ENCODE measurements at places on chromosomes 1 and 21.

GRCh38 chr1:30750731-30751291, 6.8 kb downstream of the LAPTM5 start:
- DNase-seq = no peak

DNA sequence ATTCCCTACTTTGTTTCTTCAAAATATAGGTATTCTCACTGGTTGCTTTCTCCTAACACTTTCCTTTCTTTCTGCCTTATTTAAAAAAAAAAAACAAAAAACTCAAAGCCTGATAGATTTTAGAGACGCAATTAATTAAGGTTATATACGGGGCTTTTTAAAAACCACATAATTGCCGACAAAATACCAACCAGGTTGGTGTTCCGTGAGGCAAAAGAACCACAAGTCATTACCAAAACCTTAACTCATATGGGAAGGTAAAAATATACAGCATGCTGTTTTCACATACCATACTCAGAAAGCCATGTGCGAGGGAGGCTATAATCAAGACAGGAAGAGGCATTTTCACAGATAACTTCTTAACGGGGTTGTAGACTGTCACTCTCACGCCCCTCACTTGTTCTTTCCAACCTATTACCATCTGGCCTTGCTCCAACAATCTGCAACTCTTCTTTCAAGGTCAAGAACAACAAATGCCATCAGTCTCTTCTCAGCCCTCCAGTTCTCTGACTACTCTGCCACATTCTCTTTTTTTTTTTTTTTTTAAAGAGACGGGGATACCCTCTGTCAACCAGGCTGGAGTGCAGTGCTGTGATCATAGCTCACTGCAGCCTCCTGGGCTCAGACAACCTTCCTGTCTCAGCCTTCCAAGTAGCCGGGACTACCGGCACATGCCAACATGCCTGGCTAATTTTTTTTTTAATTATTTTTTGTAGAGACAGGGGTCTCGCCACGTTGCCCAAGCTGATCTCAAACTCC, 102.6 kb downstream of the APP start:
- no peak for DNase-seq

DNA sequence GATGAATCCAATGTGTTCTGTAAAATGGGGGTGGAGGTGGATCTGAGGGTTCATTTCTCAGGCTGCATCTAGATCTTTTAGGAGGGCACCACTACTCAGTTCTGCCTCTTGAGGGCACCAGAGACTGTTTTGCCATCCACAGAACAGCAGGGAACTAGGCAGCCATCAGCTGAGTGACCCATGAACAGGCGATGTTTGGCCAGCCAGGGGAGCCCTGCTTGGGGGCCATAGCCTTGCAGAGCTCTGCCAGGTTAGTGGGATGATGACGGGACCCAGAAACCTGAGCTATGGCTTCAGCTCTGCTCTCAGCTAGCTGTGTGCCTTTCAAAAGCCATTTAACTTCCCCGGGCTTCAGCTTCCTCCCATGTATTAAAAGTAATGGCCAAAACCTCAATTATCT, 13.4 kb upstream of the NOS1AP start:
- no peak for DNase-seq

- no peak for DNase-seq
Observed at GRCh38 chr1:84103197-84103992, 40.7 kb upstream of the PRKACB start.

DNA sequence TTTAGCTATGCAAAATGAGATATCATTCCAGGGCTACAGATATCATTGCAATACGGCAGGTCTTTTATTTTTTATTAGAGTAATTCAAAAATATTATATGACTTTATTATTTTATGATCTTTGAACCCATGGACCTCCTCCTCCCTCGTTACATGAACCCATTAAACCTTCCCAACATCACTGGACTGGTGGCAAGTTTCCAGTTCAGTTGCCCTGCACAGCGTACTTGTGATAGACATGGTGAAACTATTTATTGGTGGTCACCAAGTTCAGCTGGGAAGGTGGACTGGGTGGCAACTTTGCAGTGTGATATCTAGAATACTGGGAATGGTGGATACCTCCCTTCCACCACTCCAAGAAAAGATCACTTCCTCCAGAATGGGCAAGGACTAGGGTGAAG, 52.5 kb downstream of the SLC30A10 start:
- DNase-seq = no peak

DNA sequence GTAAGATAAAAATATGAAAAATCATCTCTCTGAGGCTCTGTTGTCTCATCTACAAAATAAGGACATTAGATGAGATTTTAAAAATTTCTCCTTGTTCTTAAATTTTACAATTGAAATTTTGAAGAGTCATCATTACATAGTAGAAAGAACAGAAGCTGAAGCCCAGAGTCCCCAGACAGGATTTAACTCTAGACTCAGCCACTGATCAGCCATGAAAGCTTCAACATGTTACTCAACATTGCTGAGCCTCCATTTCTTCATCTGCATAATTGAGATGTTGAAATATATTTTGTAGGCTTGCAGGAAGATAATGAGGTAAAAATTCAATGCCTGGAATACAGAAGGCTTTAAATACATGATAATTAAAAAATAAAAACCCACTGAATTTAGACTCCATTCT, 633.3 kb downstream of the LMO4 start:
- DNase-seq = no peak

- DNase-seq = no peak
Observed at GRCh38 chr1:225446595-225446960, 18.7 kb upstream of the LBR start.

DNA sequence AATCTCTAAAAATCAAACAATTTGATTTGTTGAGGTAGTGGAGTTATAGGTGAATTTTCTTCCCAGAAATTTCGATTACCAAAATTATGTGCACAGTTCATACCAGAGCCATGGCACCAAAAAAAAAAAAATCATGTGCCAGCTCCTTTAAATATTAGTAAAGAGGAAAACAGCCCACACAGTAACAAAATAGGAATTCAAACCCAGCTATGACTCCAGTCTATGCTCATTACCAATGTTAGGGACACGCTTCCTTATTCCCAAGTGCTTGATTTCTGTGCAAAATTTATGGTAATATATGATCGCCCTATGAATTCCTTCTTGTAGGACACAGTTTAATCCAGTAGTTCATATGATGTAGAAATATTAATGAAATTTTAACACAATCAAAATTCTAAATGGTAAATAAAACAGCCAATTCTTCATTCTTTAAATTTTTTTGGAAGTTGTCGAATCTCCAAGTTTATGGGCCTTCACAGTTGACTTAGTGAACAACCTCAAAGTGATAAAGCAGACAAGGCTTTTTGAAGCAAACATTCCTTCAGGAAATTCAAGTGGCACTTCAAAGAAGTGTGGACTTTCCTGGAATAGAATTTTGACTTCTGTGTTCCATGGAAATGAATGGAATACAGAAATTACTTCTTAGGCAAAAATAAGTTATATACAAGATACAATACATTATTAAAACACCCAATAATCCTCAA, 1.9 kb downstream of the TOR1AIP2 start:
- no peak for DNase-seq

DNA sequence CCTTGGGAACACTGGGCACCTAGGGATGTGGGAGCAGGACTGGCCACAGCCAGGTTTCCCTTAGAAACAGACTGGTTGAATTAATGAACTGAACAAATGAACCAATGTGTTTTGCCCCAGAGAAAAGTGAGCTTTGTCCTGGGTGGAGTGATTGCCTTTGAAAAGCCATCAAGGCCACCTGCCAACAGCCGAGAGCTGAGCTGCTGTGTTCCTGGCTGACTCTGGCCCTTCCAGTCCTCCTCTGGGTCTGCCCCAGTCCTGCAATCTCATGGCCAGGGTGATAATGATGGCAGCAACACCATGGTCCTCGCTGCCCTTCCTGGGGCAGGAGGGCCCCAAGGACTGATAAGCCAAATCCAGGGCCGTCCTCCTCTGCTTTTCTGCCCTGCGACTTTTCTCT, 18.2 kb upstream of the GJA9 start:
- DNase-seq = no peak

- no peak for DNase-seq
Observed at GRCh38 chr1:64498325-64498724, 28.4 kb downstream of the CACHD1 start.

DNA sequence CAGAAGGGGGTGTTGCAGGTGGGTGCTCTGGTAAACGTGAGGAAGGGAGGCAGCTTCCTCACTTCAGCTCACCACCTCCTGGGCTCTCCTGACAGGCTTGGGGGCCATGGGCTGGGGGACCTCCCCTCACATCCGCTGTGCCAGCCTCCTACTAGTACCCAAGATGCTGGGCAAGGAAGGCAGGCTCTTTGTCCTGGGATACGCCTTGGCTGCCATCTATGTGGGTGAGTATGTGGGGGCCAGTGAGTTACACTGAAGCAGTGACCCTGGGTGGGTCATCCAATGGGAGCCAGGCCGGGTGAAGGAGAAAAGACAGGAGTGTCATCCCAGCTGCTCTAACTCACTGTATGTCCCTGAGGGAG, 5.7 kb downstream of the DCST1 start:
- DNase-seq = no peak

GRCh38 chr1:32876341-32877210, 5.9 kb upstream of the FNDC5 start:
- DNase-seq = no peak

GRCh38 chr1:108962681-108963051, 618 bp downstream of the CLCC1 start:
- DNase-seq = no peak

- DNase-seq = no peak
Observed at GRCh38 chr1:11638121-11638520, 16.1 kb downstream of the FBXO2 start.

DNA sequence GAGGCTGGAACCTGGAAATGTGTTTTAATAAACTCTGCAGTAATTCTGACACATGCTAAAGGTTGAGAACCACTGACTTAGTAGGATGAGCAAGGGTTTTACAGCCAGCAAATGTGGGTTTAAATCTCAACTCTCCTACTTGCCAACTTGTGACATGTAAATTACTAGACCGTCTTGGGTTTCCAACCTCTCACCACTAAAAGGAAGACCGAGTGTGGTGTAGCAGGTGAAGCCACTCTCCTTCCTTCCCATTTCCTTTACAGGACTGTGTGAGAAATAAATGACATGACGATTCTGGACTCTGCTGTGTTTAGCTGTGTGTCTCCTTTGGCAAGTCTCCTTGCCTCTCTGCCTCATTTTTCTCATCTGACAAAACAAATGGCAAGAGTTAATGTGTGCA, 49.5 kb upstream of the DNAJC6 start:
- DNase-seq = no peak

DNA sequence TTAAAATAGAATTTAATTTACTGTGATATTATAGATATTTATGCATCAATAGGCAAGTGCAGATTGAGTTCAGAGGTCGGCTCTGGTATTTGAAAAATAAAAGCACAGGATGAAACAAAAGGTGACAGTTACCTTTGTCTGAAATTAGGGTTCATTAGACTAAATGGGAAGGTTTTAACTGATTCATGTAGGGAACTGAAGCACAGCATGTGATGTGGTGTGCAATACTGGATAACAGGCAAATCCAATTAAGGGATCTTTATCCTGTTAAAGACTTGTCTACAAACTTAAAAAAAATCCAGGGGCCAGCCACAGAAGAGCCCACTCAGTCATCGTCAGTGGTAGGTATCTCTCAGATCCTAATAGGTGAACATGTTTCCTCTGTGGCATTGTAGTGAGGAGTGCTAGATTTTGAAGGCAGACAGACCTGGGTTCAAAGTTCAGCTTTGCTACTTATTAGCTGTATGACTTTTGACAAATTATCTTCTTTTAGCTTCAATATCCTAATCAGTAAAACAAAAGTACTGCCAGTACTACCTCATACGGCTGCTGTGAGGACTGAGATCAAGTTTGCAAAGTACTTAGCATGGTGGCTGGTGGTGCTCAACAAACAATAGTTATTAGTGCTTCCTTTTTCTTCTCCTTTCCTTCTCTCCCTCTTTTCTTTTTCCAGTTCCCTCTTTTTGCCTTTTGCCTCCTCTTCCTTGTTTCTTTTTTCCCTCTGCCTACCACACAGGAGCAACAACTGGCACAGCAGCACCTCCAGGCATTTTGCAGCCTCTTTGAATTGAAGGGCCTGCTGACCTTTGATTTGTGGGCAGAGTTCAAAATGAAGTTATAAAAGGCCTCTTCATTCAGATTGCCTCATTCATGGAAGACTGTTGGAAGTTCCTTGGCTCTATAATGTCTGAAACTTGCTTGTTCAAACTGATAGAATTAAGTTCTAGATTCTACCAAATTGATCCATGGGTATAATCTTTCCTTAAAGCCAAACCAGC, 44.9 kb upstream of the FOXD3 start:
- no peak for DNase-seq

GRCh38 chr1:41274752-41275545, 32.8 kb upstream of the SCMH1 start:
- no peak for DNase-seq

GRCh38 chr1:233057836-233058235, 107.4 kb downstream of the NTPCR start:
- no peak for DNase-seq

DNA sequence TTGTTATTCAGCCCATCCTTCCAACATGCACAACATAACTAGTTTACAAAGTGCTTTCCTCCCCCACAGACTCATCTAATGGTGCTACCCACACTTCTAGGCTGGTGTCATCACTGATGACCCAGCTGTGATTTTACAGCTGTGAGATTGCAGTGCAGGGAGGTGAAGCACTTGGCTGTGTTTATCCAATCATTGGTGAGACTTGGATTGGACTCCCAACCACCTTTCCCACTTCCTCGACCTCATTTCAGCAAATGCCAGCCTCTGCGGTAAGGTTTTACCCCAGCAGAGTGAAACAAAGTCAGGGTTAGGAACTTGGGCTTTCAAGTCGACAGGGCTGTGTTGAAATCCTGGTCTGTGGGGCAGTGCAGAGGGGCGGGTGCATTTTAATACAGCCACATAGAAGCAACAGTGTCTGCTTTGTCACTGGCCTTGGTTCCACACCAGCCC, 22.1 kb downstream of the ECHDC2 start:
- DNase-seq = no peak

- DNase-seq = no peak
Observed at GRCh38 chr1:222225316-222225691, 322.6 kb downstream of the HHIPL2 start.

DNA sequence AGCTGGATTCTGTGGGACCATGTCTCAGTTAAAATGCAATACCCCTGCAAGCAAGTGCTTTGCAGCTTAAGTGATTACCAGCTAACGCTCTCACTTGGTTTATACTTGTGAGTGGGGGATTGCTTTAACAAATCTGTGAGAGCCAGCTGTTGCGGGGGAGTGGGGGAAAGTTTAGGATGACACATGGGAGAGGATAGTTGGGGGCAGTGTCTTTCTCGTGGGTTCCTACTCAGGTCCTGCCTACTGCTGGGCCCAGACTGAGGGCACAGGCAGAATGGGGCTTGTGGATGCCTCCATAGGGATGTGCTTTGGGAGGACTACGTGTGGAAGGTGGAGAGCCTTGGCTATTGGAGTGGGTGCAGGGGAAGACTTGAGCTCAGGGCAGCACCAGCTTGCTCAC, 60.1 kb downstream of the ELK4 start:
- no peak for DNase-seq

All from T-helper 1 cell (primary cell).